ENCODE measurements at places on chromosomes 7 and 10.

DNA sequence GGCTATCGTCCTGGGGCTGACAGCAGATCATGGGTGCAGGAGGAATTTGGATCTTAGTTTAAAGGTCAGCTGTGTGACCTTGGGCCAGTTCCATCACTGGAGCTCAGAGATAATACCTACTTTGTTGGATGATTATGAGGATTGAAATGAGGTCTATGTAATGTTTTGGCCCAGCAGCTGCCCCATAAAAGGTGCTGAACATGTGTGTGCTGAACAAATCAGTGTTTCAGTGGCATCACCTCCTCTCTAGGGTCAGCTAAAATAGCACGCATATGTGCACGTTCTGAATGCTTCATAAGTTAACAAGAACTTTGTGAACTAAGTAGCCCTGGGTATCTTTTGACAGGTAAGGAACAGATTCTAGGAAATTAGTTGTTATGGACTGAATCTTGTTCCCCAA, 84.8 kb upstream of the LRRC18 start:
- DNase-seq, result no peak

GRCh38 chr7:51040787-51041186, 258.1 kb upstream of the GRB10 start:
- DNase-seq, result no peak

- no peak for DNase-seq
Measured at GRCh38 chr7:33039903-33040292, 22.7 kb downstream of the NT5C3A start.

DNA sequence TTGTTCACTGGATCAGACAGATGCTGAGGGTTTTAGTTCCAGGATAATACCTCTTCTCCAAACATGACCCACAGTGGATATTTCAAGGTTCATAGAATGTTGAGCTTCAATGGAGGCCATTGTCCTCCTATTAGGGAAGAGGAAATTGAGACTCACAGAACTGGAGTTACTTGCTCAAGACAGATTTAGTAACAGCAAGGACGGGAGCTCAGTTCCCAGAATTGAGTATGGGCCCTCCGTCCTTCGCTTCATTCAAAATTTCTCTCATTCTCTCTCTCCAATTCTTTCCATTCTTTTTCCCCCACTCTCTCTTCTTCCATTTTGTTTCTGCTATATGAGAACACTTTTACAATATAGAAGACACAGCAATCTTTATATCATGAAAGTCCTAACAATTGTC, 94.0 kb downstream of the DNAJB9 start:
- no peak for DNase-seq

DNA sequence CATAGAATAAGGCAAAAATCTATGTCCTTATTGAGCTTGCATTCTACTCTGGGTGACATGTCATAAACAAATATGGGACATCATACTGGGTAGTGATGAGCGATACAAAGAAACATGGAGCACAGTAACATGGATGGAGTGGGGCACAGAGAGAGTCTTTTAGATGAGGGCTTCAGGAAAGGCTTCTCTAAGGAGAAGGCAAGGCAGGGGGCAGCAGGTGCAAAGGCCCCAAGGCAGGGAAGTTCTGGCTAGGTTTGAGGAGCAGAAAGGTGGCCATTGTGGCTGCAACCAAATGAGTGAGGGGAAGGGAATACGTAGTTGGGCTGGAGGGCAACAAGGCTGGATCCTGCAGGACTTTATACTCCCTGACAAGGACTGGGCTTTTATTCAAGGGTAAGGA, 211.4 kb downstream of the HERPUD2 start:
- DNase-seq, result no peak

DNA sequence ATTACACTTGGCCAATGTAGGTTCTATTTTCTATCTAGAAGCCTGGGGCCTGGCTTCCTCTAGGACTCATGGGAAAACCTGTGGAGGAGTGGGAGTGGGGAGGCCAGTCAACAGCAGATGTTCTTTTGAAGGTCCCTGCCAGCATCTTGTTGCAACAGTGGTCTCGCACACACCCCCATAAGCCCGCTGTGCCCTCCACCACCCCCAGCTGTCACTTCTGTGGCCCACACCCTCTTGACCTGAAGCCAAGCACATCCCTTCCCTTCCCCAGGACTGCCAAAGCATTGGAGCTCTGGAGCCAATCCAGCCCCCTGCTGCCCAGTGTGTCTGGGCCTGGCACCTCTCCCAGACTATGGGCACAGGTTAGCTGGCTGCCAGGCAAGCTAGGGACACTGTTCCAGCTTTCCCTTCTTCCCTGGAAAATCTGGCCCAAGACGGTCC, 1.9 kb upstream of the STX1A start:
- DNase-seq, result no peak

DNA sequence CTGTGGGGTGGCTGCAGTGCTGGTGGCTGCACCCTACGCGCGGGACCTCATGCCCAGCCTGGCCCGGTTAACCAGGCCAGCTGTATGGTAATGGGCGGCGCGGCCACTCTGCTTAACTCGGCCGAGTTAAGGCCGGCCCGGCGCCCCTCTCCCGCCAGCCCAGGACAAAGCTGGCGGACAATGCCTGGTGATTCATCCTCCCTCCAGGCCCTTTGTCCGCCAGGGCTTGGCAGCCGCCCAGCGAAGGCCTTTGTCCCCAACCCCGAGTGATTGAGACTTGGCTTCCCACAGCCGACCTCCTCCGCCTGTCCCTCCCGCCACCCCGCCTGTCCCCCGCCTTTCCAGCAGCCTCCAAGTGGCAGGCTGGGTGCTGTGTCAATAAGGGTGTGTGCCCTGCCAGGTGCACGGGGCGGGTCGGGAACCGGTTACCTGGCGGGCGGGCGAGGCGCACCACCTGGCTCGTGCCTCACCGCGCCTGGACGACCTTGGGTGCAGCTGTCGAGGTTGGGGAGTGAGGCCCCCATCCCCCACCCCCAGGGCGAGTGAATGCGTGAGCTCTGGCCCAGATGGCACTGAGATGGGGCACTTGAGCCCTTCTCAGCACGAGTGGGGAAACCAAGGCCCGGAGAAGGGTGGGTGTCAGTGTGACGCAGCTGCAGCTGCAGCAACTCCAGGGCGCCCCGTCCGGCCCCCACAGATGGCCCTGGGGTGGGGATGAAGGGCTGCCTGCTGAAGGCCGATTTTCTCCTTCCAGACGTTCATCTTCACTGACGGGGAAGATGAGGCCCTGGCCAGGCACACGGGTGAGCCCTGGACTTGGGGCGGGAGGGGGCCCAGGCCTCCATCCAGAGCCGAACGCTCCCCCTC, 4.6 kb downstream of the LFNG start:
- DNase-seq, result no peak

DNA sequence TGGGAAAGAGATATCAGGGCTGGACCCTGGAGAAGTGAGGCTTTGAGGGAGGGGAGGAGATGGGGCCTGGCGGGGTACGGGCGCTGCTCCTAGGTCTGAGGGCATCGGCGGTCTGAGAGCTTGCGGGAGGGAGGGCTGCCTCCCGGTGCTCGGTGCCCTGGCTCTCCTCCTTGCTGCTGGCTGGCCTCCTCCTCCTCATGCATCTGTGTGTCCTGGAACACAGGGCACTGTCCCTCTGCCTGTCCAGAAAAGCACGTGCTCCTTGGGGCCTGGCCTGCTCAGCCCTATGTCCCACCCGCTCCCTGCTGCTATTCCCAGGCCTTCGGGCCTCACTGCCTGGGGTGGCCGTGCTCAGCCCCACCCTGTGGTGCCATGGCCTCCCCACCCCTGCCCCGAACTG, 166.9 kb downstream of the RNF216 start:
- no peak for DNase-seq

- peak; percentile 37 for DNase-seq
Measured at GRCh38 chr7:128398016-128398840, 11.6 kb downstream of the IMPDH1 start.

GRCh38 chr7:120138497-120138896, 134.5 kb upstream of the KCND2 start:
- DNase-seq, result no peak

GRCh38 chr7:105044449-105045070, 30.6 kb downstream of the KMT2E start:
- DNase-seq, result no peak

- no peak for DNase-seq
Measured at GRCh38 chr7:6607651-6608051, 7.8 kb upstream of the ZNF853 start.

- DNase-seq, result no peak
Measured at GRCh38 chr10:49284356-49284755, 14.6 kb upstream of the C10orf71 start.

GRCh38 chr10:130714742-130715467, 578.7 kb downstream of the GLRX3 start:
- DNase-seq, result no peak

- no peak for DNase-seq
Measured at GRCh38 chr7:18846765-18847215, 270.6 kb downstream of the TWIST1 start.

- no peak for DNase-seq
Measured at GRCh38 chr10:29613196-29613595, 21.6 kb downstream of the SVIL start.

- DNase-seq, result no peak
Measured at GRCh38 chr7:31735991-31736982, 49.3 kb downstream of the PPP1R17 start.

DNA sequence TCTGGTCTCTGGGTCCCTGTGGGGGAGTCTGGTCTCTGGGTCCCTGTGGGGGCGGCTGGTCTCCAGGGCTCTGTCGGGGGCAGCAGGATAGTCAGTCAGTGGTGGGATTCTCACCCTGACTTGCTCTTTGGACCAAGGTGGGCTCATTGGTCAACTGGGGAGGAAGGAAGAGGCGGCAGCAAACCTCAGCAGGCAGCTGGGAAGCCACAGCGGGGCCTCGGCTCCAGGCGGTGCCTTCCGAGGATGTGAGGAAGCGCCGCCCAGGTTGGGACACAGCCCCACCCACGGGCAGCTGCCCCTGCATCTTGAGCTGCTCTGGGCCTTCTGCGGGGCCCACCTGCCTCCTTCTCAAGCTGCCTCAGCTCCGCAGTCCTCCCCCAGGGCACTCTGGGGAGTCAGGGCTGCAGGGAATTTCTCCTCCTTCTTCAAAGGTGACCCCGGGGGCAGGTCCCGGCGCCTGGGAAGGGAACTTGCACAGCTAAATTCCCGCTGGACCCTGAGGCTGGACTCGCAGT, 20.4 kb upstream of the KNDC1 start:
- no peak for DNase-seq

DNA sequence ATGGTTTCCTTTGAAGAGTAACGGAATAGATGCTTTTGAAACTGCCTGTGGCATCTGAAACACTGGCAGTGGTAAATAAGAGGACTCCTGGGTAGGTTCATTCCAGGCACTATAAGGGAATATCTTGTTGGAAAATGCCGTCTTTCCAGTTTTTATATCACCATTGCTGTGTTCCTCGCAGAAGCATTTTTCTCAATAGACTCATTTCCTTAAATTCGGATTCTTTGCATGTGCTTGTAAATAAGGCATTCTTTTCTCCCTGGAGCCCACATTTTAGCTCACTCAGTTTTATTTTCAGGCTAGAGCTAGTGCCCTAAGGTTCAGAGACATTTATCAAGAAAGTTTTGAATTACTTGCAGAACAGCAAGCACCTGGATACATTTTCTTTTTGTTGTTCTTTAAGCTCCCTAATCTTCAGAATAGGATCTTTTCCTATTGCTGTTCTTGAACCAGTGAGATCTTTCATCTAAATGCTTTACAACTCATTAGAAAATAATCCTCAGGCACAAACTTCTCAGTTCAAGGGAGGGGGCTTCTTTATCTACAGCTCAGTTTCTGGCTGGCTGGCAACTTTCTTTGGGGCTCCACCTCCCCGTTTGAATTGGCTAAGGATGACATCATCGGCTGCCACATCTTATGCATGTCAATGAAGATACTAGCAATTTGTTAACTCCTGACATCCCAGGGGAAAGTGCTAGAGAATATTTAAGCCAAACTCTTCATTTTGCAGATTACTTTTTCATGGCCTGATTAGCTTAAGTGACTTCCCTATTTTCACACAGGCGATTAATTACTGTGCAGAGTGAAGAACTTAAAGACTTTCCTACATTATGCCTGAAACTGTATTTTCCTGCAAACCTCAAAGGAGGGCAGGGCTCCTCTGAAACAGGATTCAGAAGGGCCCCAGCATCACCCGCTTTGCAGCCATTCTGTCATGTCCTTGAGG, 133.7 kb upstream of the RSU1 start:
- no peak for DNase-seq

GRCh38 chr7:112083776-112084355, 122.3 kb downstream of the DOCK4 start:
- DNase-seq, result no peak

DNA sequence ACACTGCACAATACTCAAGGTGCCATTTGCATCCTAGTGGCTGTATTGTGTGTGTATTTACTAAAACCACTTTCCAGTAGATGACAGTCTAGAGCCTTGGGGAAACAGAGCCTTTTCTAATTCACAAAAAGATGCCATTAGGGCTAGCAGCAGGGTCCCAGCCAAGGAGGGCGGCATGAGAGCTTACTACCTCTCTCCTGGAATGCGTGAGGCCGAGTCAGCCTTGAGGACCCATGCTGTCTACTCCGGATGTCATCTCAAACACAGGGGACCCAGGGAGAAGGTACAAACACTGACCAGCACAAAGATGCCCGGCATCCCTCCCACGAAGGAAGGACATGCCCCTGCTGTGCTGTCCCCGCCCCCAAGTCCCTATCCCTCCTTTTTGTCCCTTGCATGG, 65.5 kb downstream of the CYCS start:
- no peak for DNase-seq

DNA sequence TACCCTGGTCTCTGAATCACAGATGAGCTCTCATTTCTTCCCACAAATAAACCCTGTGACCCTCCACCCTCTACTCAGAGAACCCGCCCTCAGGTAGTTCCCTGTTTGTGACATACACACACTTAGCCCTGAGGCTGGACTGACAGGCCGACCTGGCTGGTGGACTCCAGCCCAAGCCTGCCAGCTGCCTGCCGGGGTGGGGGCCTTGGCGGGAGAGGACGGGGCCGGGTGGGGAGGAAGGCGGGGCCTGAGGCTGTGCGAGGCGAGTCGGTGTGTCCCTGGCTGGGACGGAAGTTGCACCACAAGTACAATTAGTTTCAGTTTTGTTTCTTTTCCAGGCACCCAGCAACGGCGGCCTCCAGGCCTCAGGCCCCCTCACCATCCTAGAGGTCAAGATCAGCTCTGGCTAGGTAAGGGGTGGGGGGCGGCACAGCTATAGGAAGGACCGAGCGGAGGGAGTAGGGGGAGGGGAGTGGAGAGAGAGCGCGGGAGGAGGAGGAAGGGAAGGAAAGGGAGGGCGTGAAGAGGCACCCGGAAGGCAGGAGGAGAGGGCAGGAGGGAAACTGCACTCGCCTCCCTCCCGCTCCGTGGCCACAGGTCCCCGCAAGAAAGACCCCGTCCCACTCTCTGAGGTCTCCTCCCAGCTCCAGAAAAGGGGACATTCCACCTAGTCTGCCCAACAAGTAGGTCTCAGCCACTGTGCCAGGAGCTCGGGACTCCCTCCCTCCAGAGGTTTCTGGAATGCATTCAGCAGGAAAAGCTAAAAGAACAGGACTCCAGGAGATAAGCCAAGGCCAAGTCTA, at the start of gene TRIM56:
Gene TRIM56 (plus strand): TSS at position 320 of the 803 bp plus-strand sequence. CDS start 1,832 bp downstream, outside the sequence.
- DNase-seq, result peak; percentile 86

- DNase-seq, result peak; percentile 41
Measured at GRCh38 chr10:132939957-132940790, 2.2 kb downstream of the CFAP46 start.

GRCh38 chr10:98467506-98468318, 21.0 kb upstream of the HPS1 start:
- peak; percentile 70 for DNase-seq

Data from activated CD4-positive, alpha-beta T cell treated with anti-CD3 and anti-CD28 coated beads, Interleukin-2, amount 10 ng/mL, durations not matched to agents 7 days and 5 days (primary cell).